Lower leg skin (tissue), 4 donors: ENCODE measurements at places on chromosomes 11 and 22.
A peak's percentile ranks its signal among the peaks of the same experiment; 100 is the strongest.

DNA sequence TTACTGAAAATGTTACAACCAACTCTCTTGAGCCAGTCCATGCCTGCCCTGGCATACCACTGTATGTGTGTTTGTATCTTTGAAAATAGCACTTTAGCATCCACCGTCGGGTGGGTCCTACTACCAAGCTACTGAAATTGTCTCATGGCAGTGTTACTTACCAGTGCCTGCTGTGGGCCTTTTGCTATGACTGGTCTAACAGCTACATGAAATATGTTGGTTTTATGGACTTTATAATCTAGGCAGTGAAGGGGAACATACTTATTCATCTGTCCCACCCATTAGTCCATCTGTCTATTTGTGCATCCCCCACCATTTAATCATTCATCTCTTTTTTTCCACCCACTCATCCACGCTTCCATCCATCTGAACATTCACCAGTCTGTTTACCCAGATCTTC is 106.0 kb downstream of the NAV2 start:
- no peak for DNase-seq

DNA sequence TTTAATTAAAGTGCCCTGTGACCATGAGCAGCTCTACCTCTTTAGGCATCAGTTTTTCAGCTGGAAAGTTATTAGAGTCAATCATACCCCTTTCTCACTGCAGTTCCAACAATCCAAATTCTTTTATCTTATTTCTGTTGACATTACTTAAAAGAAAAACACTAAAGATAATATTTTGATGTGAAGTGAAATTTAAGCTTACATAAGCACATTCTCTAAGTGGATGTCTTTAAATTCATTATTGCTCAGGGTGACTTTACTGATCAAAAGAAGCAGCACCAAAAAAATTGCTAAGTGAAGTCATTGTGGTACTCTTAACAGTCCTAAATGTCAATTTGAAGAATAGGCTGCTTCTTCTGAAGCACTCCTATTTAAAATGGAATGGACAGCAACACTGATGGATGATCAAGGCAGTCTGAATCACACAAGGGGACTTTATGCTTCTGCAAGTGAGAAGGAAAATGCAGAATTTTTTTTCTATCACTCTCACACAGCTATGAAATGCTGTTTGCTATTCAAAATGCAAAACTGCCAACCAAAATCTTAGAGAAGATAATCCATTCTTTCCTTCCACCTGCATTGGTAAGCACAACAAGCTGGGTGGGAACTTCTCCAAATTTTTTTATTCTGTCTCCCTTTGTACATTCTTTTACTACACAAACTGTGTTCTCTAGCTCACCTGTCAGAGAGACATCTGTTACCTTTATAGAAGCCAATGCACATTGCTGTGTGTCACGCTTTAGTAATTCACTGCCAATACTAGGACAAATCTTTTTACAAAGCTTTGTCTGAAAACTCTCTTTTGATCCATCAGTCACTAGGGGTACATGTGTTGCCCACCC is 179.9 kb downstream of the GRIA4 start:
- DNase-seq, result no peak

DNA sequence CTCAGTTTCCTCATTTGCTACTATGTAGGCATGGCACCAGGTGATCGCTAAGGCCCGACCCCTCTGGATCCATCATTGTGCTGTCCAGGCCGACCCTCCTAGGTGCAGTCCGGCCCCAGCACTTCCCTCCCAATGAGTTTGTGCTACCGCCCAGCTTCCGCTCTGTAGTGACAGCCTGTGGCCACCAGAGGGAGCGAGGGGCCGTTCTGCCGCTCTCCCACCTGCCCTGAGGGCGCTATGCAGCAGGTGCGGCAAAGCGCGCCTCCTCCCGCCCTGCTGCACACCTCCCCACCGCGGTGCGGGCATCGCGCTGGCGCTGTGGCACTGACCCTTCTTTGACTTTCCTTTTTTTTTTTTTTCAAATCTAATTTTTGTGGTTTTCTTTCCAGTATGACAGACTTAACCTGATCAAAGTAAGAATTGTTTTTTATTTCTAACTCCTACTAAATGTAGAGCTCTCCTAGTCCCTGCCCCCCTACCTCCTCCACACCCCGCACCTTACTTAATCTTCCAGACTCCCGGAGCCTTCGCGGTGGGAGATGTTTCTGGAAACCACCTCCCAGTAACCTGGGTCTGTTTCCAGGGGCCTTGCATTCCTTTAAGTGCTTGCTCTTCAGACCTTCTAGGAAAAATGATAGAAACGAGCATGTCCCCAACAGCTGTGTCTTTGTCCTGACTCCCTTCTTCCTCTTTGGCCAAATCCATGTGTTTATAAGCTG is 73.7 kb downstream of the SCN3B start:
- peak; percentile 91 for DNase-seq

DNA sequence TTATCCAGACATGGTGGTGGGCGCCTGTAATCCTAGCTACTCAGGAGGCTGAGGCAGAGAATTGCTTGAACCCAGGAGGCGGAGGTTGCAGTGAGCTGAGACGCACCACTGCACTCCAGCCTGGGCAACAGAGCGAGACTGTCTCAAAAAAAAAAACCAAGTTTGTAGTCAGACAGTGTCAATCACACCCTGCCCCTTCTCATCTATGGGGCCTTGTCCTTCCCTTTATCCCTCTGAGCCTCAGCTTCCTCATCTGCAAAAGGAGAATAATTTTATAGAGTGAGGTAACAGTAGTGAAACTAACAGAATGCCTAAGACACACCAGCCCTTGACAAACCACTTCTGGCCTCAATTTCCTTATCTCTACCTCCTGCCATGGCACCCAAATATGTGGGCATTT is 10.7 kb downstream of the BCL9L start:
- no peak for DNase-seq

- DNase-seq, result no peak
Measured at GRCh38 chr11:60700689-60701468, 1.5 kb downstream of the MS4A8 start.

DNA sequence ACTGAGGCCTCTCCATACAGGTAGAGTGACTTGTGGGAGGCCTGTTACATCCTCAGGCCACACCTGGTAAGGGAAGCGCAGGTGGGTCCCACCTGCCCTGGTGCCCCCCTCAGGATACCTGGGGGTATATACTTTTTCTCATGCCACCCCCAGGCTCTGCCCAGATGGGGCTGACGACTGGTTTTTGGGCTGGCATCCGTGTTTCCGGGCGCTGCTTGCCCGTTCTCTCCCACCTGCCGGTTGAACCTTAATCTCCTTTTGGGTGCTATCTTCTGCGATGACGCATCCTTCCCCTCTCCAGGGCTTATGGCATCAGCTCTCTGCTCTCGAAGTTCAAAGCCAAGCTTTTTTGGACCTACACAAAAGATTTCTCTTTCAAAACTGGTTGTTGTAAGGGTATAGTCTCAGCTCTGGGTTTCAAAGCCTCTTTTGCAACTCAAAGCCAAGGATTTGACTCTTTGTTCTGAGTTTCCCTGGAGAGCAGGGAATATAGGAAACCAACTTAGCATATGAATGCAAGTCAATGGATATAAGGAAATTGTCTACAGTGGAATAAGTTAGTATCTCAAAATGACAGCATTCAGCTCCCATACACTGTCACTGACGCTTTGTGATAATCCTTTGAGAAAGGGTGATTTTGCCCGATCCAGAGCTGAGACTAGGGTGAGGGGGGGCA is 8.6 kb upstream of the LRRC10B start:
- no peak for DNase-seq

DNA sequence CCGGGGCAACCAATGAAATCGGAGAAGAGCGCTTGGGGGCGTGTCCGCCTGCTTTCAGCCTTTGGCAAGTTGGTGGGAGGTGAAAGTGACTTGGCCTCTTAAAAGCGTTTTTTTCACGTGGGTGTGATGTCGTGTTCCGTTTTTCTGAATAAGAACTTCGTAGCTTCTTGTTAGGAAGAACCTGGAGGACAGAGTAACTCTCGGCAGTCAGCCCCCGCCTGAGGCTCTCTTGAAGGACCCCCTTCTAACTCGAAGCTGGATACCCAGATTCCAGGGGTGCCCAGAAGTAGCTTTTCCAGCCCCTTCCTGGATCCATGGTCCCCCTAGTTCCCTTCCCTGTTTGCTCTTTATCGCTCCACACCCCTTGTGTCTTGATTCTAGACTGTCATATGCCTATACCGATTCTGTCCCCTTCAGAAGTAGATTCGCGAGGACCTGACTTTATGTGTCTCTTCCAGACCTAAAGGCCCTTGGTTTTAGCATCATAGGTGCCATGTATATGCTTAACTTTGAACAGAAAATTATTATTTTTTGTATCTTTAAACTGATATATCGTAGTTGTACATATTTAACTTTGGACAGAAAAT is 915 bp upstream of the OSBP start:
- DNase-seq, result no peak

DNA sequence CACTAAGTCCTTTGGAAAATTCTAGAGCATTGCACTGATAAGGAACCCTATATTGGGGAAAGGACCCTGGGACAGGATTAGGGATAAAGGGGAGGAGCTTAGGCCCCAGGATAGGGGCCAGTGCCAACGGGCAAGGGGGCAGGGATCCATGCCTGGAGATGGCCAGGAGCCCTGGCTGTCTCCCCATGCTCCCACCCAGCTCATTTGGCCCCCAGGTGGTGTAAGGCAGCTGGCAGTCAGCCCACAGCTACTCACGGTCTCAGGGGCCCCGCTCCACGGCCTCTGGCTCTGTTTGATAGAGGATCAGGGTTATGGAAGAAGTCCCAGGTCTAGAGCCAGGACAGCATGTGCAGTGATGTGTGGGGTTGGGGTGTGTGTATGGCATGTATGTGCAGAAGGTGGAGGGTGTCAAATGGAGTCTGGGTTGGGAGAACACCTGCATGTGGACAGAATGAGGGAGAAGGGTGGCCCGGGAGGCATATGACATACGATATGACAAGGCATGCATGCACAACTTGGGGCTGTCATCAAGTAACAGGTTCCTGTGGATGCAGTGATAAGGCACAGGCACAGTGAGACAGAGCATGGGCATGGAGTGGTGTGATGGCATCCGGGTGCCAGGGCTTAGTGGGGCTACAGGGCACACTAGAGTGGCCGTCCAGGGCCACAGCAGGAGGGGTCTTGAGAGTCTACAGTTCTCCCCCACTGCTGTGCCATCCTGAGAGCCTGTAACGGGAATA is 18.4 kb upstream of the PDE2A start:
- DNase-seq, result no peak

DNA sequence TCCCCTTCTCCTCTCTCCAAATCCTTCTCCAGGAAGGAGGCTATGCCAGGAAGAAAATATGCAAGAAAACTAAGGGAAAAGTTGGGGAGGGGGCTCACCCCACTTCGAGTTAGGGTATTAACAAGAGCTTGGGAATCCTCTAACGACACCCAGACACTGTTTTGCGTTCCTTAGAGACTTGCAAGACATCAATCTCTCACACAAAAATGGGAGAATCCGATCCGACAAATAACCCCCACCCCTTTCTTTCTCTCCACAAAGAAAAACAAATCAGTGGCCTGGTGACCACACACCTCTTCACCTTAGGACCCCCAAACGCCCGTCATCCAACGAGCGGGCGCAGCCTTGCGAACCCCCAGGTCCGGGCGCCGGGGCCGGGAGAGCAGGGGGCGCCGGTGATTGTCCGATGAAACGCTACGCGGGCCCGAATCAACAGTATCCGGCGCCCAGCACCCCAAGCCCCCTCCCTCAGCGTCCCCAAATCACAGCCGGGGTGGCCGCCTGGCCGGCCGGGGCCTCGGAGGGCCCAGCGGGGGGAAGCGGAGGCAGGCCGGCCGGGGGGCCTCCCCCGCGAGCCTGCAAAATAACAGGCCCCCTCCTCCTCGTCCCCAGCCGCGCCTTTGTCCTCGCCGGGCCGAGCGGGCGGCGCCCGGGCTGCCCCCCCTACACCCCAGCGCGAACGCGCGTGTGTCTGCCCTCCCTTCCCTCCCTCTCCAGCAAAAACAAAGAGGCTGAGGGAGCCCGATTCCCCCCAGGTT is 690 bp downstream of the CSNK1E start:
- DNase-seq, result peak; percentile 94

DNA sequence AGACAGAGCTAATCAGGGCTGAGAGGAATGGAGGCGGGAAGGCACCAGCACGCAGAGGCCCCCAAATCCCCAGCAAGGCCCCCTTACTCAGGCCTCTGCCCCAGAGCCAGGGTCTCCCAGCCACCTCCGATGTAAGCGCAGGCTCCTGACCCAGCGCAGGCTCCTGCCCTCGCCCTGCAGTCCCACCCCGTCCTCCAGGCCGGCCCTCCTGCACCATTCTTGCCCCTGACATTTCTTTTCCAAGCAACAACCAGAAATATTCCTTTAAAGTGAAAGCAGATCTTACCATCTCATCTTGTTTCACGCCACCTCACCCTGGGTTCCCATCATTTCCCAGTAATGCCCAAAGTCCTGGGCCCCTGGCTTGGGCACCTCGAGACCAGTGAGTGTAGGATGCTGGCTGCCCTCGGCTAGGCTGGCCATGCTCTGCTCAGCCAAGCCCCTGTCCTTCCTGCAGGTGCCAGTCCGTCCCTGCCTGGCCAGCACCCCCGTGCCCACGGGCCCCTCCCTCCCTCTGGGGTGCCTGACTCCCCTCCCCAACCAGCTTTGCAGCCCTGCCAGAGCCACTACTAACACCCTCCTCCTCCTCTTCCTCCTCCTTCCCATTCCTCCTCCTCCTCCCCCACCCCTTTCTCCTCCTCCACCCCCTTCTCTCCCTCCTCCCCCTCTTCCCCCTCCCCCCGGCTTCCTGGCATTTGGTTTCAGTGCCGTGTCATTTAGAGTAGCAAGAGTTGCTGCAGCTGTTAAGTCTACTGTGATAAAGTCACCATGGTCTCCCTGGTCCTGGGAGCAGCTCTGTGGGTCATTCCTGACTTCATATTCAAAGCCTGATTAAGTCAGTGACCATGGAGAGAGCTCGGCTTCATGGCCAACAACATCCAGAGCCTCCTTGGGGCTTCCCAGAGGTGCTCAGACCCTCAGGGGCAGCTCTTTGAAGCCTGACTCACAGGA is 78.7 kb downstream of the PIWIL3 start:
- DNase-seq, result no peak

GRCh38 chr11:66745356-66746235 is 16.6 kb upstream of the SPTBN2 start:
- peak; percentile 15 for DNase-seq

DNA sequence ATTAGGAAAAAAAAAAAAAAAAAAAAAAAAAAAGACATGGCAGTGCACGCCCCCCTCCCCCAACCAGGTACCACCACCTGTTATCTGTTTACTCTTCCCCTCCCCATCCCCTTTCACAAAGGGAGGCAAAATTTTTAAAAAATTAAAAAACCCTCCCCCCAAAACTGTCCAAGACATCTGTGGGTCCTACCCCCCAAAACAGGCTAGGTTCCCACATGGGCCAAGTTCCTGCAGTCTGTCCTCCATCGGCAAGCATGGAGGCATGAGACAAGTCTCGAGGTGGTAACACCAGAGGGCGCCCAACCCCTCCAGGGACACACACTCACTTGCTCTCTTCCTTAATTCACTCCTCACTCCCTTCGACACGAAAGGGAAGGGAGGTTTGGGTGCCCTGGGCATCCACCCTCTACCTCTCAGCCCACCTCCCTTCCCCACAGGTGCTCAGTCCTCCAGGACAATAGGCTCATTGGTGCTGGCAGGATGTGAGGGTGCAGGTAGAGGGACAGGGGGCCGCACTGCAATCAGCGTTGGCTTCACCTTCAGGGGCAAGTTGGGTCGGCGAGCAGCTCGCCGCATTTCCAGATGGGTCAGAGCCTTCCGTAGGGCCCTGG is 2.2 kb upstream of the TUT1 start:
- DNase-seq, result peak; percentile 94

- DNase-seq, result no peak
Measured at GRCh38 chr22:35124691-35125219, 58.8 kb downstream of the ISX start.

GRCh38 chr11:6642957-6643356 is 12.7 kb downstream of the DCHS1 start:
- DNase-seq, result no peak
